MG63 (cell line): ENCODE measurements at places on chromosomes 12 and 14.

GRCh38 chr12:124286414-124286813 is 8.5 kb upstream of the RFLNA start:
- DNase-seq: no peak

- DNase-seq: no peak
Measured at GRCh38 chr12:64612843-64613242, 2.5 kb downstream of the RASSF3 start.

DNA sequence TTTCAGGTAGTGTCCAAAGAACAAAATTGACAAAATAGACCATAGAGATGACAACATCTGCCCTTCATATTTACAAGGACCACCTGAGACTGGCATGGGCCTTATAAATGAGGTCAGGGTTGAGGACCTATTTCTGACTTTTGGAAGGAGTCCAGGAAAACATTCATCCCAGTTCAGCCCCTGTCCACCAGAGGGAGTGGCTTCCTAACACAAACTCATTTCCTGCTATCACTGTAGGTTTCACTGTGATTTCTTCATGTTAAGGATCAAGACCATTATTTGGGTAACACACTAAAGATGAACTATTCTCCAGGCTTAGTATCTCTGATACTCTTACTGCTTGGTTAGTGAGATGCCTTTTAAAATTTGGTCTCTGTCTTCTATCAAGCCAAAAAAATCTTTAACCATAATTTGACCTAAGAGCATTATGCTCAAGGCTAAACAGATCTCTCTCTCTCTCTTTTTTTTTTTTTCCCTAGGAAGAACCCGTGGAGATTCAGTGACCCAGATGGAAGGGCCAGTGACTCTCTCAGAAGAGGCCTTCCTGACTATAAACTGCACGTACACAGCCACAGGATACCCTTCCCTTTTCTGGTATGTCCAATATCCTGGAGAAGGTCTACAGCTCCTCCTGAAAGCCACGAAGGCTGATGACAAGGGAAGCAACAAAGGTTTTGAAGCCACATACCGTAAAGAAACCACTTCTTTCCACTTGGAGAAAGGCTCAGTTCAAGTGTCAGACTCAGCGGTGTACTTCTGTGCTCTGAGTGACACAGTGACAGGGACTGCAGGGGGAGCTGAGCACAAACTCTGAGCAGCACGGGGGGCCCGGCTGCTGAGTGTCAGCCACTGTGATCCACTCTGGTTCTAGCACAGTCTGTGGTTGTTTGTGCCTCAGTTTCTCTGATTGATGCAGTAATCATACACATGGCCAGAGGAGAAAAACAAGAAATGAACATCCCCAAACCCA is 267.6 kb upstream of the OR4E1 start:
- DNase-seq: no peak

GRCh38 chr14:96573473-96574100 is 71.4 kb downstream of the PAPOLA start:
- no peak for DNase-seq

DNA sequence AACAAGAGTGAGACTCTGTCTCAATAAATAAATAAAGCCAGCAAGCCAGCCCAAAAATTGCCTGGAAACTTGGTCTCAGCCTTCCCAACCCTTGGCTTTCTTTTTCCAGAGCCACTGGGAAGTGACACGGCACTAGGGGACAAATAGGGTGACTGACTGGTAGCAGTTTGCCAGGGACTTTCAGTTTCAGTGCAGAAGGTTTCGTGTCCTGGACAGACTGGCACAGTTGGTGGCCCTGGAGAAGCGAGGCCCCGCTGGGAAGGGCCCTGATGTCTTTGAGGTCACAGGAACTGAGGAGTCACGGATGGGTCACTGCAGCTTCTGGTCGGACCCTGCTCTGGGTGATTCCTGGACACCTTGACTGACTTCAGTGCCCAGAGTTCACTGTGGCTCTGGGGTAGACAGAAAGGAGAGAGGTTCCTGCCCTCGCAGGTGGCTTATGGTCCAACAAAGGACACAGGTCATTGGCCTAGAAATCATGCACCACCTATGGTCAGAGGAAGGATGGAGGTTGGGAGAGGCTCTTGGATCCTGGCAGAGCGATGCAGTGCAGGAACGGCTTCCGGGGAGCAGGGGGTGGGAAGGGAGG is 2.7 kb downstream of the LRRC43 start:
- no peak for DNase-seq

- no peak for DNase-seq
Measured at GRCh38 chr12:89062996-89063395, 289.3 kb downstream of the DUSP6 start.

- DNase-seq: no peak
Measured at GRCh38 chr14:67569011-67569650, 30.9 kb downstream of the PIGH start.

- no peak for DNase-seq
Measured at GRCh38 chr12:31641509-31642090, 17.9 kb upstream of the ETFBKMT start.

DNA sequence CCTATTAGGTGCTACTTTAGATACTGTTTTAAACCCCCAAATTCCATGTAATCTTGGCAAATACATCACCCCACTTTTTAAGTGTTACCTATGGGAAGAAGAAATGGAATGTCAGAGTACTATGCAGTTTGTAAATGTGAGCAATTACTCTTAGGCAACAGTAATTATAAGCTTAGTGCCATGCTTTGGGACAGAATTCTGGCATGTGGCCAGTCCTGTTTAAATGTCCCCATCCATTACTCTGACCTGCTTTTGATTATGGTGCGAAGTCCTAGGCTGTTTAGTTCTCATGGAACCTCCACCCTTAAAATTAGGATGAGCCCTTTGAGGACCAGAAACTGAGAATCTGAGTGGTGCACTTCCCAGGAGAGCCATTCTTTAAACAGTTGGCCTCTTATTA is 321.4 kb upstream of the RGS6 start:
- DNase-seq: no peak

GRCh38 chr12:29415111-29415510 is 34.1 kb upstream of the ERGIC2 start:
- DNase-seq: no peak

DNA sequence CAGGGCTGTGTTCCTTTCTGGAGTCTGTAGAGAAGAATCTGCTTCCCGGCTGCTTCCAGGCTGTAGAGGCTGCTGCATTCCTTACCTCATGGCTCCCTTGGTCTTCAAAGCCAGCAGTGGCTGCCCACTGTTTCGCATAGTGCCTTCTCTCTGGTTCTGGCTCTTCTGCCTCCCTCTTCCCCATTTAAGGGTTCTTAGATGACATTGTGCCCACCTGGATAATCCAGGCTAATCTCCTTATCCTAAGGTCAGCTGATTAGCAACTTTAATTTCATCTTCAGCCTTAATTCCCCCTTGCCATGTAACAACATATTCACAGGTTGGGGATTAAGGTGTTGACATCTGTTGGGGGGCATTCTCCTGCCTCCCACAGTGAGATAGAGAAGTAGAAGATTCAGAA is 208.6 kb upstream of the TMTC1 start:
- DNase-seq: no peak

DNA sequence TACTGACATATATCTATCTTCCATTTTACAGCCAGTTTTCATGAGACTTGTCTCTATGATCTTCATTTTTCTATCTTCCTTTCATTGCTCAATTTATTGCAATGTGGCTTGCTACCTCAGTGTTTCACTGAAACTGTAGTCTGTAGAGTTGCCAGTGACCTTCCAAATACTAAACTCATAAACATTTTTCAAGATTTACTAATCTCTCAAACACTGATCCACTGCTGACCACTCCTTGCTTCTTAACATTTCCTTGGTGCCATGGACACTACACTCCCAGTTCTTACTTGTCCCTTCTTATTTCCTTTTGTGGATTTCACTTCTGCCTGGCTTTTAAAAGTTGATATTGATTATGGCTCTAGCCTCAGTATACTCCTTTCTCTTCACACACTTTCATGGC is 95.4 kb upstream of the SLCO1C1 start:
- DNase-seq: no peak

- peak; percentile 52 for DNase-seq
Measured at GRCh38 chr14:68814539-68815297, 21.9 kb upstream of the ZFP36L1 start.

DNA sequence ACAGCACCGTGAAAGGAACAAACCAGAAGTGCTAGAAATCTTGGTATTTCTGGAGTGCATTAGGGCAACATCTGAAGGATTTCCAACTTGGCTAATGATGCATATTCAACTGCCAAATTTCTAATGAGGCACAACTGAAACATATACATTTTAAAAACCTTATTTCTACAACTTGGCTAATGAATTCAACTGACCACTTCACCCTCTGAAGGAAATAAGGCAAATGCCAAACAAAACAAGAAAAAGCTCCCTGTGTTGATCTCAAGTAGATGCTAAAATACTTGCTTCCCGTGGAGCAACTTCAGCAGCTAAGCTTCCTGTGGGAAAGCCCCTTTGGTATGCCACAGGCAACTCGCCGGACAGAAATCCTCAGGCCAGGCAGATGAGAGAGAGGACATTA is 167.1 kb downstream of the TTC7B start:
- peak; percentile 57 for DNase-seq

GRCh38 chr12:114190971-114191370 is 215.0 kb downstream of the TBX5 start:
- no peak for DNase-seq

DNA sequence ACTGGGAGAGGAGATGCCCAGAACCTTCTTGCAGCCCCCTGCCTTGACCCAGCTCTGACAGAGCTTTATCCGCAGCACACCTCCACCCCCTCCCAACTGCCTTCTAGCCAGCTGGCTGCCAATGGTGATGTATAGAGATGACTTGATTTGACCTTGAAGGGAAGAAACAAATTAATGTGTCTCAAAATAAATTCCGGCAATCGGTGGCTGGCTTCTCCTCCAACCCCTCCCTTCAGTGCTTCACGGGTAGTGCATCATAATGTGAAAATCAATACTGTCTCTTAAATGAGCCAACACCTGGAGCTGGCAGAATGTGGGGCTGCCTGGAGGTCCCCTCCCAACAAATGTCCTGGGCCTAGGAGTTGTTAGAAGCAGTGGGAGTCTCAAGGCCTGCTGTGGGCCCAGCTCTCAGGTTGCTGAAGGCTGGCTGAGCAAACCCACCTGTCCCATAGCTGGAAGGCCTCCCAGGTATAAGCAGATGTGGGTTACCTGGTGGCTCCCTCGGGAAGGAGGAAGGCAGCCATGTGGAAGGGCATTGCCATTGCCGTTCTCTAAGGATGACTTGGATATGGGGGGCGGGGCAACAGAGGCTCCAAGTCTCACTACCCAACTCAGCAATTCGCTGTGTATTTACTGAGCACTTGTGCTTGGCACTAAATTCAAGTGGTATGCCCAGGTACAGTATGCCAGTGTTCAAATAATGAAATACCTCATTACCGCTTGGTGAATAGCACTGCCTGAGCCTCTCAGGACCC is 23.2 kb downstream of the HSPB8 start:
- DNase-seq: no peak

- no peak for DNase-seq
Measured at GRCh38 chr12:64147875-64148274, 74.2 kb downstream of the KICS2 start.

DNA sequence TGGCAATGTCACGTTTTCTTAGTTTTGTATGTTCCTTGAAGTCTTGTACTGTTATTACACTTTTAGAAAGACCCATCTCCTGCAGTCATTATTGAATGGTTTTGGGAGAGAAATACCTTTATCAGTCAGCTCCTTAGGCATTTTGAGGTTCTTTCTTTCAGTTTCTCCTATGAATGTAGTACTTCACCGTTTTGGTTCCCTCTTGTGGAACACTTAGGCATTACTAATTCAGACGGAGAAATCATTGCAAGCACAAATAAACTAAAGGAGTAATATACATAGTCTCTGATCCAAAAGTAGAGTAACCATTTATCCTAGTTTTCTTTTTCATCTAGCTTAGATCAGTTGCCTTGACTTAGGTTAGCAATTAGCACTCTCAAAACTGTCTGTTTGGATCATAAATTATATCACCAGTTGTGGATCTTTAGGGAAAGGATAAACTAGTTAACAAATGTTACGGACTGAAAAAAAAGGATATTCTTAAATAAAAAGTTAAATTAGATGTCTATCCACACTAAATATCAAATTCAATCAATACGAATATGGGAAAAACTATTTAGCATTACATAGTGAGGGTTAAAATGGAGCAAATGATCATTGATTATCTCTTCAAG is 1538.3 kb upstream of the SEL1L start:
- DNase-seq: no peak

GRCh38 chr12:63955831-63956666 is 111.5 kb downstream of the SRGAP1 start:
- no peak for DNase-seq

- DNase-seq: no peak
Measured at GRCh38 chr14:37553935-37554550, 41.0 kb downstream of the FOXA1 start.

GRCh38 chr12:92109613-92110012 is 36.0 kb downstream of the BTG1 start:
- DNase-seq: no peak

DNA sequence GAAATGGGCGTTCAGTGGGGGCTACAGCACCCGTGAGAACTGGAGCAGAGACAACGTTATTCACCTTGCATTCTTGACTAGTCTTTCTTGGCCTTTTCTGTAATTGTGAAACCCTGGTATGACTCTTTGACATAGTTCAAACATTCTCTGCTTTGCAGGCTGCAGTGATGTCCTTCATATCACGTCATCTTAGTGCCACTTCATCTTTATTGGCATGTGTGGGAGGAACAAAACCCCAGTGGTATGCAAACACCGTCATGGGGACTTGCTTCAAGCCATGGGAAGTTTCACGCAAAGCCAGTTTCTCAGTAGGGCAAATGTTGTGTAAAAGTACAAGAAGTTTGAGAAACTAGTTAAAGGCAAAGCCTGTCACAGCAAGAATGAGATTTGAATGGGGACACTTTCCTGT is 20.2 kb upstream of the DUSP16 start:
- DNase-seq: no peak

GRCh38 chr12:20205854-20206253 is 162.5 kb upstream of the PDE3A start:
- no peak for DNase-seq

GRCh38 chr12:116766746-116767145 is 28.6 kb downstream of the RNFT2 start:
- DNase-seq: no peak
